Neural progenitor cell (in vitro differentiated cells): ENCODE measurements at places on chromosomes 16 and 17.

GRCh38 chr16:1942047-1942809 lies 771 bp downstream of the MSRB1 start:
- no peaks in the 10 kb centered on the region for H3K36me3 ChIP-seq
- no peak for DNase-seq
- no peak overlapping the region for H3K27ac ChIP-seq
- H3K27me3 ChIP-seq, result no peaks in the 10 kb centered on the region
- peak overlapping the region; percentile 90 for H3K4me3 ChIP-seq

DNA sequence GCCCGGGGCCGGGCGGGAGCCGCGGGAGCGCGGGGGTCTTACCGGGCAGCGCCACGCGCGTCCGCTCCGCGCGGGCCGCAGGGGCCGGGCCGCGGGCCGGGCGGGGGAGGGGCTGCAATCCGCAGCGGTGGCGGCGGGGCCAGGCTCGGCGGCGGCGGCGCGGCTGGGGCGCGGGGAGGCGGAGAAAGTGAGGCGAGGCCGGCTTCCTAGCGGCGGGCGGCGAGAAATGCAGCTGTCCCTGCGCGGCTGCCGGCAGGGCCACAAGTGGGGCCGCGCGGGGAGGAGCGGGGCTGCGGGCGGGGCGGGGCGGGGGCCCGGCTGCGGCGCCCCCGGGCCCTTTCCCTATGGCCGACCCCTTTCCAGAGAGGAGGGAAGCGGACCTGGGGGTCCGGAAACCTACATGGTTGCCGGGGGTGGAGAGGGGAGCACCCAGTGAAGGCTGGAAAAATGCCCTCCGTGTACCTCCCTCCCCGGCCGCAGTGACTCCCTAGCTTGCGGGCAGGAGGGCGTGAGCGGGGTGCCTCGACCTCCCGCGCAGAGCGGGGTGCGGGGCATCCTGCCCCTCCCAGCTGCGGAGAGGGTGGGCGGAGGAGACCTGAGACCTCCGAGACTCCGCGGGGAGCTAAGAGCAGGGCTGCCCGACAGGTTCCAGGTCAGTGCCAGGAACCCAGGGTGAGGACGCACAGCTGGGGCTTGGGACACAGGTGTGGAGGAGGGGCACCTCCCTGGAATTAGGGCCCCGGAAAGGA lies at the start of gene CUEDC1:
Gene CUEDC1 (minus strand): TSS at position 230 of the 749 bp plus-strand sequence. CDS start 69,848 bp downstream, outside the sequence.
- peak; percentile 86 for DNase-seq
- H3K4me1 ChIP-seq, result peaks cover 18% of the 10 kb centered on the region
- no peaks in the 10 kb centered on the region for H3K36me3 ChIP-seq
- peak within 1 kb of the TSS; percentile 85 for H3K4me3 ChIP-seq
- peaks cover 41% of the 10 kb centered on the region for H3K27me3 ChIP-seq
- no peak within 1 kb of the TSS for H3K27ac ChIP-seq

DNA sequence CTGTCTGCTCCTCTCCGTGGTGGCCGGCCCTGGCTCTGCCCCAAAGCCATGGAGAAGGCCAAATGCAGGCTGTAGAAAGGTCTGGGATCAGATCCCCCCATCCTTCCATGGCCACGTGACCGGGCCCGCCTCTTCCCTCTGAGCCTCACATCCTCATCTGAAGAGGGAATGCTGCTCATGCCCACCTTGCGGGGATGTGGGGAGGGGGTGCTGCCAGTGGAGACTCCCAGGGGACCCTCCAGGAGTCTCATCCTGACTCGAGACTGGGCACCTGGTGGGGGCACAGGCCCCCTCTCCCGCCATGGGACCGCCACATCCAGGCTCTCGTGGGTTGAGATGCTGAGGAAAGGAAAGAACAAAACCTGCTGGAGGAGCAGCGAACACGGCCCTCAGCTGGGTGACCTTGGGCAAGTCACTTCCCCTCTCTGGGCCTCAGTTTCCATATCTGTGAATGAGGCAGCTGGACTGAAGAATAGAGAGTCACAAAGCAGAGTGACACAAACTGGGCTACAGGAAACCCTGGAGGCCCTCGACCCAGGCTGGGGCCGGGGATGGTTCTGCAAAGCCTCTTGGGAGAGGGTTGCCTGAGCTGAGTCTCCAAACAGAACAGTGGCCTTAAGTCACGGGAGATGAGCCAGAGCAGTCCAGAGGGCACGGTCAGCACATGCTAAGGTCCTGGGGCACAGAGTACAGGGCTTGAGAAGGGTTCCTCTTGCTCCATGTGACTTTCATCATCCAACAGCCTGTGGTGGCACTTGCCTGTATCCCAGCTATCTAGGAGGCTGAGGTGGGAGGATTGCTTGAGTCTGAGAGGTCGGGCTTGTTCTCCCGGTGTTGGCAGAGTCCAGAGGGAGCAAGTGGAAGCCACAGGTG lies 30.1 kb downstream of the SOCS1 start:
- no peaks in the 10 kb centered on the region for H3K36me3 ChIP-seq
- no peaks in the 10 kb centered on the region for H3K27me3 ChIP-seq
- no peak overlapping the region for H3K4me3 ChIP-seq
- DNase-seq, result no peak
- no peak overlapping the region for H3K27ac ChIP-seq

DNA sequence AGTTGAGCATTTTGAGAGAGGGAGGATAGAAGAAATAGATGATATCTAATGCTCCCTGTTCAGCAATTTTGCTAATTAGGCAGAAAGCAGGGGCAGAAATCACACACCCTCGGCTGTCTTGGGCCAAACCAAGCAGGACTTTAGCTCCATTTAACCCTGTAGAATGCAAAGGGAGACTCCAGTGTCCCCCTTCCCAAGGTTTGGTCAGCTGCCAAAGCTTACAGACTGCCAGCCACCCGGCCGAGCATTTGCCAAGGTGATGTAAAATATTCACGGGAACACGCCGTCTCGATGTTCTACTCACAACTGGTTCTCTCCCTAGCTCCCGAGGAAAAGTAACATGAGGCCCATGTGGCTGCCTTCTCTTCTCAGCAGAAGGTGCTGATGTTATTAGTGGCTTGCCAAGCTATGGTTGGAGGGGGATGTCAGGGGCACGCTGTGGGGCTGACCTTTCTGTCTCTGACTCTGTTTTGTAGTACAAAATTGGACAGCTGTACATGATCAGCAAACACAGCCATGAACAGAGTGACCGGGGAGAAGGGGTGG lies 155.3 kb downstream of the PITPNC1 start:
- DNase-seq, result no peak
- H3K4me1 ChIP-seq, result peaks cover 10% of the 10 kb centered on the region
- H3K36me3 ChIP-seq, result no peaks in the 10 kb centered on the region

DNA sequence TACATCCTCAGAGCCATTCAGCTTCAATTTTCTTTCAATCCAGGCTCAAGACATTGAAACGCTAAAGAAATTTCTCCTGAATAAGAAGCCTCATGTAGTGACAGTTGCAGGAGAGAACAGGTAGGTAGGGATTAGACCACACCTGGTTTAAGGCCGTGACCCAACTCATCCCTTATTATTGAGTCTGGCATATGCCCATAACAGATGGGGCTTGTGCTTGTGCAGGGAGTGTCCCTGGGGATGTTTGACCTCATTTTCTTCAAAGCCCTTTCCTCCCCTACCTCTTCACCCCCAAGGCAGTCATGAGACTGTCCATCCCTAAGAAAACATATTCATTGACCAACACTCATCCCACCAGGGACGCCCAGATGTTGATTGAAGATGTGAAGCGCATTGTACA lies 24.3 kb downstream of the SUPT6H start:
- no peak for DNase-seq
- no peaks in the 10 kb centered on the region for H3K27me3 ChIP-seq
- H3K4me1 ChIP-seq, result no peaks in the 10 kb centered on the region
- no peak overlapping the region for H3K4me3 ChIP-seq
- no peak overlapping the region for H3K27ac ChIP-seq

GRCh38 chr16:50838165-50838564 lies 96.3 kb downstream of the CYLD start:
- peaks cover 27% of the 10 kb centered on the region for H3K27me3 ChIP-seq
- no peaks in the 10 kb centered on the region for H3K36me3 ChIP-seq
- no peak overlapping the region for H3K27ac ChIP-seq

DNA sequence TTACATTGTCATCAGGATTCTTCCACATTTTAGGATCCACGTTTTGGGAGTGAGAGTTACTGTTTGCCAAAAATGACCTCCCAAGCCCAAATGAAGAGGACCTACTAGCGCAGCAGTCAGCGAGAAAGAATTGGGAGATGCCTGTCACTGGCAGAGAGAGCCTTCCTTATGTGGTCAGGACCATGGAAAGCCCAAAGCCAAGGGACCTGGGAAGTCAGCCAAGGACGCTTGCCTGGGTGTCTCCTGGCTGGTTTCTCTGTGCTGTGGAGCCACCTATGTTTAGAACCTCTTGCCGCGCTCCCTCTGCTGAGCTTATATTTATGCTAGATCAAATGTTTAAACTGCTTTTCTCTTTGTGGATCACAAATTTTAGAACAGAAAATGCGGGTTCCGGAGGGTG lies 24.9 kb upstream of the RHBDL3 start:
- H3K4me3 ChIP-seq, result no peak overlapping the region
- H3K27ac ChIP-seq, result no peak overlapping the region
- peaks cover 10% of the 10 kb centered on the region for H3K4me1 ChIP-seq
- H3K36me3 ChIP-seq, result no peaks in the 10 kb centered on the region
- no peaks in the 10 kb centered on the region for H3K27me3 ChIP-seq
- DNase-seq, result no peak

DNA sequence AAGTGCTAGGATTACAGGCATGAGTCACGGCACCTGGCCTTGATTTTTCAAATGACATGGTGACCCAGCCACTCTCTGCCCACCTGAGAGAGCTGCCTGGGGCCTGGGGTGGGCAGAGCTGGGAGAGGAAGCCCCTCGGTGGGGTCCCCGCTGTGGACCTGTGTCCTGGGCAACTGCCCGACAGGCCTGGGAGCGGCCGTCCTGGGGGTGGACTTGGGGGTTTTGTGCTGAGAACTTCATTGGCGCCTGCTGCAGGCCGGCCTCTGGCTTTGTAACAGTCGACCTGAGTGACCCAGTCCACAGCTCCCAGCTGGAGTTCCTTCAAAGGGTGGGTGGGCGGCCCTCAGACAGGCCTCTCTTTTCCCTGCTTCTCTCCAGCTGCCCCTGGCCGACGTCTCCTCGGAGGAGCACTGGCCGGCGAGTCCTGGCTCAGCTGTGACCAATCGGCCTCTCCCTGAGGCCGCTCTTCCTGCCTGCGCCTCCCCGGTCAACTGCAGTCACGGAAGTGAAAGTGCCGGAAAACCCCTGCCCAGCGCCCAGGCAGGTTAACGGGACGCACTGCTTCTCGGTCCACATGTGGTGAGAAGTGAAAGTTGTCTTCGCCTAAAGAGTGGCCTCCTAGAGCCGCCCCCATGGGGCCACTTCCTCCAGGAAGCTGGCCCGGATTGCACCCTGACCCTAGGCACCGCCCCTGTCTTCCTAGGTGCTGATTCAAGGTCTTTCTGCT lies 5.5 kb downstream of the CBFA2T3 start:
- H3K36me3 ChIP-seq, result no peaks in the 10 kb centered on the region
- no peak for DNase-seq
- no peak overlapping the region for H3K4me3 ChIP-seq
- H3K27me3 ChIP-seq, result no peaks in the 10 kb centered on the region
- H3K27ac ChIP-seq, result no peak overlapping the region
